ENCODE measurements at places on chromosomes 13 and 19.
A peak's percentile ranks its signal among the peaks of the same experiment; 100 is the strongest.

DNA sequence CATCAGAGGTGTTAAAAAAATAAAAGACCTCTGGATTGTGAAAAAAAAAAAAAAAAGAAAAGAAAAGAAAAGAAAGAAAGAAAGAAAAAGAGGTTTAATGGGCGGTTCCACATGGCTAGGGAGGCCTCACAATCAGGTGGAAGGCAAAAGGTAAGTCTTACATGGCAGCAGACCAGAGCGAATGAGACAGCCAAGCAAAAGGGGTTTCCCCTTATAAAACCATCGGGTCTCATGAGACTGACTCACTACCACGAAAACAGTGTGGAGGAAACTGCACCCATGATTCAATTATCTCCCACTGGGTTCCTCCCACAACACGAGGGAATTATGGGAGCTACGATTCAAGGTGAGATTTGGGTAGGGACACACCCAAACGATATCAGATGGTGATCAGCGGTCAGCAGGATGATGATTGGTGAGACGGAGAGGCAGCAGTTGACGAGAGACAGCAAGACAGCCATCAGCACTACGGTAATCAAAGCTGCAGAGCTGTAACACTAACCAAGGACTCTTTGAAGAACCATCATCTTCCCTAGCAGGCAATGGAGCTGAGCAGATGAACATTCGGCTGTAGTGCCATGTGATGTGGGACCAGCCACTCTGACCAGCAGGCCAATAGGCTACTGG is 3.9 kb upstream of the CD209 start:
- DNase-seq = no peak

GRCh38 chr19:28880735-28881401 is 332.1 kb downstream of the UQCRFS1 start:
- DNase-seq = no peak

DNA sequence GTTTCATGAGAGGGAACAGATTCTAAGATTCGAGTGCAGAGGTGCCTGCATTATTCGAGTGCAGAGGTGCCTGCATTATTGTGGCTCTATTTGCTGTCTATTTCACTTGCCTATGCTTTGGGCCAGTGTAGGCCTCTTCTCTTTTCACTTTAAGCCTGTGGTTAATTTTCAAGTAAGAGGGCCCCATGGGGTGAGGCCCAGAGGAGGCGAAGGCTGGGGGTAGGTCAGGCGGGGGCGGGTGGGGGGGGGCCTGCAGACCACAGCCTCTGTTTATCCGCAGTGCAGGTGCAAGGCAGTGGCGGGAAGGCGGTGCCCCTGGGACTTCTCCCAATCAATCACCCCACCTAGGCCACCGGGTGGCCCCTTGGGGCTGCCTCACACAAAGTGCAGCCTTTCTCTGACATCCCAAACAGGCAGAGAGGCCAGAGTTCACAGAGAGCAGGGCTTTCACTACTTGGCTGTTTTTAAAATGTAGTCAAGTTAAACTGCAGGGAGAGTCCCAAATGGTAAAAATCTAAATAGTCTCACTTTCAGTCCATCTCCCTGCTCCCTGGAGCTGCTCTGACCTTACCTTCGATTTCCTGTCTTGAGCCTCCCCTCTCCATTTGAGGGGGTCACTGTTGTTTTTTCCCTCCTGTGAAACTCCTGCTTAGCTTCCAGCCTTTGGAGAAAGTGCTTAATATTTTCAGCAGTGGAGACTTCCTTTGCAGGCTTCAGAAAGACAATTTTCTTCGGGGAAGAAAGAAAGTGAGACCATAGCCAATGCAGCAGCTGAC is 249.0 kb downstream of the DLEU7 start:
- no peak for DNase-seq

DNA sequence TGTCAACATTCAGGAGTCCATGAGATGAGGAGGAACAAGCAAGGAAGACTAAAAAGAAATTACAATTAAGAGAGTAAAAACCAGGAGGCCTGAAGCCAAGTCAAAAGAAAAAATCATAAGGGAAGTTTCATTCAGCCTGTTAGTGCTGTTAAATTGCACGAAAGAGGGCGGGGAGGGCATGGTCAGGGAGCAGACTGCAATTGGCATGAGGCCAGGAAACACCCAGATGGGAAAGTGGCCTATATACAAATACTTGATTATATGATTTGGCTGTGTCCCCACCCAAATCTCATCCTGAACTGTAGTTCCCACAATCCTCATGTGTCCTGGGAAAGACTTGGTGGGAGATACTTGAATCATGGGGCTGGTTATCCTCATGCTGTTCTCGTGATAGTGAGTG is 43.9 kb downstream of the TNFSF13B start:
- no peak for DNase-seq

DNA sequence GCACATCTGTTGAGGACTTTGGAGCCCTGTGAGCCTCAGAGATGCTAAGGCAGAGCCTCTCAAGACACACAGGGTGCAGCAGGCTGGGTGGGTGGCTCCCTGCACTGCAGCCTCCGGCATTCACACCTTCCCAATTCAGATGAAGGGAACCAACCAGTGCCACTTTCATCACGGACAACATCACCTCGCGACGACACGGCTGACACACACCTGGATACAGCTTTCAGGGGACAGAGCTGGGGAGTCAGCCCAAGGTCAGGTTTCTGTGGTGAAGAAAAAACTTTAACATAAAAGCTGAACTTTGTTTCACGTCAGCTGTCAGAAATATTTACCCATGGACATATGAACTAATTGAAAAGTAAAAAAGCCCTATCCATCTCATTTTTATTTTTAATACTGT is 24.9 kb upstream of the ARHGEF7 start:
- no peak for DNase-seq

- DNase-seq = no peak
These were observed 885.2 kb downstream of the PCDH9 start for GRCh38 chr13:66344805-66345517.

- DNase-seq = no peak
These were observed 14.5 kb downstream of the LIPE start for GRCh38 chr19:42412661-42413076.

- DNase-seq = no peak
These were observed 1.4 kb upstream of the PLIN4 start for GRCh38 chr19:4519521-4520277.

GRCh38 chr13:26708007-26708297 is 52.6 kb downstream of the GPR12 start:
- DNase-seq = no peak

DNA sequence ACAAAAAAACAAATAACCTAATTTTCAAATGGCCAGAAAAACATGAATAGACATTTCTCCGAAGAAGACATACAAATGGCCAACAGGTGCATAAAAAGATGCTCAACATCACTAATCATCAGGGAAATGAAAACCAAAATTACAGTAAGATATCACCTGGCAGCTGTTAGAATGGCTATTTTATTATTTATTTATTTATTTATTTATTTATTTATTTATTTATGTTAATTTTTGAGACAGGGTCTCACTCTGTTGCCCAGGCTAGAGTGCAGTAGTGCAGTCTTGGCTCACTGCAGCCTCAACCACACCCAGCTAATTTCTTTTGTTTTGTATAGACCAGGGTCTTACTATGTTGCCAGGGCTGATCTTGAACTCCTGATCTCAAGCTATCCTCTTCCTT is 27.1 kb upstream of the LATS2 start:
- no peak for DNase-seq

- DNase-seq = no peak
These were observed 36.7 kb upstream of the RANBP3 start for GRCh38 chr19:6014551-6015135.

- DNase-seq = peak; percentile 11
These were observed 1.4 kb upstream of the CD209 start for GRCh38 chr19:7748756-7749155.

DNA sequence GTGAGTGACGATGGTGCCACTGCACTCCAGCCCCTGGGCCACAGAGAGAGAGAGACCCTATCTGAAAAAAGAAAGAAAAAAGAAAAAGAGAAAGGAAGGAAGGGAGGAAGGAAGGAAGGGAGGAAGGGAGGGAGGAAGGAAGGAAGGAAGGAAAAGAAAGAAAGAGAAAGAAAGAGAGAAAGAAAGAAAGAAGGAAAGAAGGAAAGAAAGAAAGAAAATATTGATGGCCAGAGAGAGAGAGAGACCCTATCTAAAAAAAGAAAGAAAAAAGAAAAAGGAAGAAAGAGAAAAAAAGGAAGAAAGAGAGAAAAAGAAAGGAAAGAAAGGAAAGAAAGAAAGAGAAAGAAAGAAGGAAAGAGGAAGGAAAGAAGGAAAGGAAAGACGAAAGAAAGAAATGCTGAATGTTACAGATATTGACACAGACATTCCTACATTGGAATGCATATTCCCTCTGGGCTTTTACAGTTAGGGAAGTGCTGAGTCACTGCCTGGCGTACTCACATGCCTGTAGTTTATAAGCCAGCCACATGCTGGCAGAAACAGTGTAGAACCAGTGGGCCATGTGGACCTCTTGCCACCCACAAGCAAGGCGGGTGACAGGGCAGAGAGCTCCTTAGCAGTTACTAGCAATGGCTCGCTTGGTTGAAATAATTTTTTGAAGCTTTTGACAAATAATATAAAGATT is 34.6 kb upstream of the SLC46A3 start:
- peak; percentile 96 for DNase-seq

All from EL (cell line).